ENCODE measurements at places on chromosomes 7 and 10.

GRCh38 chr10:59655309-59655708 lies 54.3 kb downstream of the SLC16A9 start:
- no peak for DNase-seq

DNA sequence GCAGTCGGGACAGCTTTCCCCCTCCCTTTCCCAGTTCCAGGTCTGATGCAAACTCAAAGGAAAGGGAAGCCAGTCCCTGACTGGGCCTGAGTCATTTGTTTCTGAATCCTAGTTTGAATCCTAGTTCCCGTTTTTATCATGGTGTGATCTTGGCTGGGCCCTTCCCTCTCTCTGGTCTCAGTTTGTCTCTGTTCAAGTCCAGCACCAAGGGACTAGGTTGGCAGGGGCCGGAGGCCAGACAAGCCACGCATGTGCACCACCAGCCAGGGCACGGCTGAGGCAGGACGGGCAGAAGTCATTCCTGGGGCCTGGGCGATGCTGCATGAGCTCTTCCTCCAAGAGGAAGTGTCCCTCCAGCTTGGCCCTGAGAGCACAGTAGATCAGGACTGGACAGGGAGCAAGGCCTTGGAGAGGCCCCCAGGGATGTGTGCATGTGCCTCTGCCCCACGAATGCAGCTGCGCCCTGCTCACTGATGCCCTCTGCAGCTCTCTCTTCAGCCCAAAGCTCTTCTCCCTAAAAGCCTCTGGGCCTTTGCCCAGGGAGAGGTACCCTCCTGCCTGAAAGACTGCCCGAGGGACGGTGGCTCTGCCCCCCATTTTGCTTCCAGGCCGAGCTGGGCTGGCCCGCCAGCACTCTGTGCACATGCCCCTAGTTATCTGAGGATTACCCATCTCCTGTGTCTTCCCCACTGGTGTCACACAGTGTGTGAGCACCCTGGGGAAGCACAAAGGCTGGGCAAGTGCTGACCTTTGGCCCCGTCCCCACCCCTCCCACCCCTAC lies 86.7 kb downstream of the ZMIZ1 start:
- no peak for DNase-seq

DNA sequence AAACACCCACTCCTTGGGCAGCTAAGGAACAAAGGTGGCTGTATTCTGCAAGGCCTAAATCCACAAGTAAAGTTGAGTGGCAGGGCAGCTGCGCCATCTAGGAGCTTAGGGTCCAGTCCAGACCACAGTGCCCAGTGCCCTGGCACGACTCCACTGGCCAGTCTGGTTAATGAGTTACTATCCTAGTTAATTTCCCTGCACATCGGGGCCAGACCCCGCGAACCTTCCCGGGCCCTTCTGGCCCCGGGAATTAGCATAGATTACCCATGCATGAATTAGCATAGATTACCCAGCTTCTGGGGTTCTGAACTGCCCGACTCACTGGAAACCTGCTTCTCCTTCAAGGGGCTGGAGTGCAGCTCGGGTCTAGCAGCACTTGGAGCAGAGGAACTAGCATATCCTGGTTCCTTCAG lies 3.2 kb upstream of the EMX2 start:
- no peak for DNase-seq

DNA sequence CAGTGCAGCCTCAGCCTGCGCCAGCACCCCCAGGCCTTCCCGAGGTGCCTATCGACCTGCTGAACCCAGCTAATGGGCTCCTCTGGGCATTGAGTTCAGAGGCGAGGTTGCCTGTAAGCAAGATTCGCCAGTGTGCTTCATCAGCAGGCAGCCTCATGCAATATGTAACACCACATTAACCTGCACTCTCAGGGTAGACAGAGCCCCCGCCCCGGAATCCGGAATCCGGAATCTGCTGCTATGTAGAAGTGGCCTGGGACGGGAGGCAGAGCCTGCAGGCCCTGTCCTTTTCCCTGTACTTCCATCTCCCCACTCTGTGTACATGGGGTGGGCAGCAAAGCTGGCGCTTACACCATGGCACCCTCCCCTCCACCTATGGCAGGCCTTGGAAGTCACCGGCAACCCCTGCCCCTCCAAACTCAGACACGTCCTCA lies 83.9 kb upstream of the RET start:
- no peak for DNase-seq

- DNase-seq, result no peak
Measured at GRCh38 chr7:122166740-122167139, 22.7 kb upstream of the AASS start.

- DNase-seq, result no peak
Measured at GRCh38 chr7:70322856-70323255, 724.6 kb downstream of the AUTS2 start.

DNA sequence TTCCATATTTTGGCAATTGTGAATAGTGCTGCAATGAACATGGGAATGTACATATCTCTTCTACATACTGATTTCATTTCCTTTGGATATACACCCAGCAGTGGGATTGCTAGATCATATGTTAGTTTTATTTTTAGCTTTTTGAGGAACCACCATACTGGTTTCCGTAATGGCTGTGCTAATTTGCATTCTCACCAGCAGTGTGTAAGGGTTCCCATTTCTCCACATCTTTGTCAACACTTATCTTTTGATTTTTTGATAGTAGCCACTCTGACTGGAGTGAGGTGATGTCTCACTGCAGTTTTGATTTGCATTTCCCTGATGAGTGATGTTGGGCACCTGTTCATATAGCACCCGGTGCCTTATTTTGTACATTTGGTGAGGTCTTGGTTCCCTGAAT lies 519.6 kb downstream of the REEP3 start:
- no peak for DNase-seq

All from T-helper 2 cell (primary cell).